ENCODE measurements at places on chromosomes 5 and 9. TPM values are rescaled to one million over a fixed set of nuclear protein-coding genes. Genes with fewer than 3 reads are reported as not detected.

GRCh38 chr9:17630531-17630949 is 51.7 kb downstream of the SH3GL2 start:
- DNase-seq, result peak; percentile 83

DNA sequence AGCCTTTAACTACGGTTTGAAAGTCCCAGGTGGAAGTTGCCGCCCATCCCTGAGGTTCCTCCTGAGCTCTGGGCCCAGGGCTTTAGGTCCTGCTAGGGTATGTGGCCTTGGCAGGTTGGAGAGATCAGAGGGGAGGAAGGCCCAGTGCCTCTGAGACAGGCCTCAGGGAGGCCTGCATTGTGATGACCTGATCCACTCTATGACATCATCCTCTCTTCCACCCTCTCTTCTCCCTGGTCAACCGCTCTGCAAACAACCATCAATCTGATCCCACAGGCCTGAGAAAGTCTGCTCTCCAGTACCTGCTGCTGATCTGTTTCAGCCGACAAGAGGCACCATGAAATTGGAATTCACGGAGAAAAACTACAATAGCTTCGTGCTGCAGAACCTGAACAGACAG is at the start of gene CCIN:
Gene CCIN, plus strand, starts transcription at position 223 of the 400 bp plus-strand sequence. Its CDS starts 115 bp downstream, at position 338.
- no peak for DNase-seq

DNA sequence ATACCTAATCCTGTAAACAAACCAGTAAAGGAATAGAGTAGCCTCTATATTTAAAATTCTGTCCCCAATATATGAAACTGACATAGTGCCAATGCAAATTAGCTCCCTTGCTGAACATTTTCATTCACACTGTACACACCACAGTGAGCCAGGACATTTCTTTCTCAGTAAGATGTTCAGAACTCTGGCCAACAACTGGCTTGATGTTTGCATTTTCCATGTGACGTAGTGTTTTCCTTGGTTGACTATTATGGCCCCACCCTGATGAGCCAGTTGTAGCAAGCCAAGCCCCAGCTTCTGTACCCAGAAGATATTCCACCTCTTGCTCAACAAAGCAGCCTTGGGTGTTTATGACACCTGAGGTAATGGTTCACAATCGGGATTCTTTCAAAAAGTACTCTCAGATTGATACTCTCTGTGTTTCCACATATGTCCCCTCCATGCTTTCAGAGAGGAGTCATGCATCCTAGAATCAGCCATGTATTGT is 17.7 kb upstream of the ANXA1 start:
- peak; percentile 60 for DNase-seq

GRCh38 chr9:89919171-89919681 is 314.4 kb downstream of the GADD45G start:
- DNase-seq, result no peak

GRCh38 chr5:110896901-110897300 is 158.1 kb downstream of the SLC25A46 start:
- no peak for DNase-seq

GRCh38 chr9:34560599-34561214 is 28.8 kb downstream of the CNTFR start:
- DNase-seq, result no peak

GRCh38 chr5:7539571-7539970 is 143.6 kb downstream of the ADCY2 start:
- no peak for DNase-seq

DNA sequence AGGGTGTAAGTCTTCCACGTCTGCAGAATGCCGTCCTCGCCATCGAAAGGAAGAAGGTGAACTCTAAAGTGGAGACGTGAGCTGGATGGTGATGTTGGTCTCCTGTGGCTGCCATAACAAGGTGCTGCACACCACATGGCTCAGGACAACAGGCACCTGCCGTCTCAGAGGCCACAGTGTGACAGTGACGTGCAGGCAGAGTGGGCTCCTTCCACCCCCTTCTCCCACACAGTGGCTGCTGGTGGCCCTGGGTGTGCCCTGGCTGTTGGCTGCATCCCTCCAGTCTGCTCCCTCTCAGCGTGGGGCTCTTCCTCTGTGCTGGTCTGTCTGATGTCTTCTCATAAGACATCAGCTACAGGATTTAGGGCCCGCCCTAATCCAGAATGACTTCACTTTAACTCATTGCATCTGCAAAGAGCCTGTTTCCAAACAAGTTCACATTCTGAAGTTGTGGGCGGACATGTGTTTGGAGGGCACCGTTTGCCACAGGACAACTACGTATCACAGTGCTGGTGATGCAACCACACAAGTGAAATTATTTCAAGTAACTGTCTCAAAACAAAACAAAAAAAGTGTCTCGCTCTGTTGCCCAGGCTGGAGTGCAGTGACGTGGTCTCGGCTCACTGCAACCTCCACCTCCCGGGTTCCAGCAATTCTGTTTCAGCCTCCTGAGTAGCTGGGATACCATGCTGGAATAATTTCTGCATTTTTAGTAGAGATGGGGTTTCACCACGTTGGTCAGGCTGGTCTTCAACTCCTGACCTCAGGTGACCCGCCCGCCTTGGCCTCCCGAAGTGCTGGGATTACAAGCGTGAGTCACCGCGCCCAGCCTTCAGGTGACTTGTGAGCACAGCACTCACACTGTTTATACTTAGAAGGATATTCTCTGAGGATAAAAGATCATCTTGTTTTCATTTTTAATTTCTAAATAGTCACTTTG is 31.2 kb upstream of the CLPTM1L start:
- no peak for DNase-seq

DNA sequence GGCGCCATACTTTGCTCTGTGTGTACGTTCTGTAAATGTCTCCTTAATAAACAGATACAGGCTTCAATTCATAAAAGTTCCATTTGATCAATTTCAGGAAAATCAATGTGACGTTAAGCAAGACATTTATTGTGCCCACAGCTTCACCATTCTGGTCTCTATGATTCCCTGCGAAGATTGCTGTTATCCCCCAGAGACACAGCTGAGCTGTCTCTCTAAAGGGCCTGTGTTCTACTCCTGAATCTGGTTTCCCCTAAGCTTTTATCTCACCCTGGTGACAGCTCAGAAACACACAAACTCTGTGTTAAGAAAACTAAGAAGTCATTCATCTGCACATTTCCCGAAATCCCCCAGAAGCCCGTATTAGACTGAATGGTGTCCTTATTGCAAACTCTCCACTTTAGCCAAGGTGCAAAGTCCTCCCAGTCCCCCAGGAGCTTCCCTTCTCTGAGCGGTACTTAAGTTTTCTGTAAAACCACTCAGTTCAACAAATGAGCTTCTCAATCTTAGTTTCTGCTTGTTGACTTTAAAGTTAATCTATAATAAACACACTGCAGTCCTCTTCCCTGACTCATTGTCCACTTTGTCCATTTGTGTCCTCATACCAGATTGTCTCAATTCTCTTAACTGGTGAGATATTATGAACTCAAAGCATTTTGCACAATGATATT is 1.4 kb upstream of the C5orf15 start:
- DNase-seq, result no peak

GRCh38 chr5:100448111-100448528 is 87.1 kb upstream of the FAM174A start:
- peak; percentile 14 for DNase-seq

Gene CEL
- 0.47 TPM for total RNA-seq

Gene CDH10
- not detected for total RNA-seq

Gene IRX1
- not detected for total RNA-seq

Gene ACOT12
- total RNA-seq, result not detected

Gene MEIKIN
- not detected for total RNA-seq

Gene IL13
- total RNA-seq, result not detected

Gene LCN9
- total RNA-seq, result not detected

All from PC-3 (cell line).